ENCODE measurements at places on chromosomes 1 and 21.

GRCh38 chr21:26115899-26116298 is 54.7 kb downstream of the APP start:
- no peak for DNase-seq

GRCh38 chr1:114428083-114428754 is 82.8 kb downstream of the TRIM33 start:
- DNase-seq, result no peak

DNA sequence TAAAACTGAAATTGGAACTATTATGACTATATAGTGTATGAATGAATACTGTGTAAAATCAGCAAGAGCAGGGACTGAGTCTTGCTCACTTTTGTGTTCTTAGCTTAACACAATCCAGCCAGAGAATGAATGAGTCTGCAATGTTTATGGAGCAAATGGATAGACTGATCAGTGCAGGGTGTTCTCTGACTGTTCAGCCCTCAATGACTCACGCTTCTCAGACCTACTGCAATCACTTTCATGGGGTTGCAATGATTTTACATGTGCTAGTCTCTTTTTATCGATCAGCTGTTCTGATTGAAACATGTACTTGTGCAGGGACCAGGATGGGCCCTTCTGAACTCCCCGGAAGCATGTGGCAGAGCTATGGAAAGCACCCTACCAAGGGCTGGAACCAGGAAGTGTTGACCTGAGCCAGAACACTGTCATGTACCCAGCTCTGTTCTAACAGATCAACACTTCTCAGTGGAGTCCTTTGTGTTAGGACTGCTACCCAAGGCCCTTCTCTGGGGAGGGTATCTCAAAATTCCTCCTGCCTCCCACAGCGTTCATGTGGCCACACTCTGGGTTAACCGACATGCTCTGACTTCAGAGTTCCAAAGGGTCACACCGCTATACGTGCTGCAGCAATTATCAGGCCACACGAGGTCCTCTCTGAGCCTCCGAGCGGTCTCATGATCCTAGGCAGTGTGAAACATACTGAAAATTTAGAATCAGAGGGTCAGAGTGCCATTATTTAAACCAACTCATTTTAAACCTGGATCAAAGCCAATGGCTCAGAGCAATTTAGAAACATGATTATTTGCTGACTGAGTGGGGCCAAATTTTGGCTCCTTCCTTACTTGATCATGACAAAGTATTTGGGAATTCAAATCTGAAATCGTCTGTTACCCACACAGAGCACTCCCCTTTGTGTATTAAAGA is 35.2 kb downstream of the GRIK1 start:
- no peak for DNase-seq

DNA sequence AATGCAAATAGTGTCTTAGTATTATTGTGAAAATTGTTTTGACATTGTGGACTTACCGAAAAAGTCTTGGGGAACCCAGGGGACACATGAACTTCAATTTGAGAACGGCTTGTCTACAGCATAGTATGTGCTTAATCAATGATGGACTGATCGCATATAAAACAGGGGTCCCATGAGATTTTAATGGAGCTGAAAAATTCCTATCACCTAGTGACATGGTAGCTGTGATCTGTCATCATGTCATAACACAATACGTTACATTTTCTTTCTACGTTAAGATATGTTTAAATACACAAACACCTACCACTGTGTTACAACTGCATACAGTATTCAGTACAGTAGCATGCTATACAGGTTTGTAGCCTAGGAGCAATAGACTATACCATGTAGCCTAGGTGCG is 153.3 kb upstream of the FOXD3 start:
- DNase-seq, result no peak

DNA sequence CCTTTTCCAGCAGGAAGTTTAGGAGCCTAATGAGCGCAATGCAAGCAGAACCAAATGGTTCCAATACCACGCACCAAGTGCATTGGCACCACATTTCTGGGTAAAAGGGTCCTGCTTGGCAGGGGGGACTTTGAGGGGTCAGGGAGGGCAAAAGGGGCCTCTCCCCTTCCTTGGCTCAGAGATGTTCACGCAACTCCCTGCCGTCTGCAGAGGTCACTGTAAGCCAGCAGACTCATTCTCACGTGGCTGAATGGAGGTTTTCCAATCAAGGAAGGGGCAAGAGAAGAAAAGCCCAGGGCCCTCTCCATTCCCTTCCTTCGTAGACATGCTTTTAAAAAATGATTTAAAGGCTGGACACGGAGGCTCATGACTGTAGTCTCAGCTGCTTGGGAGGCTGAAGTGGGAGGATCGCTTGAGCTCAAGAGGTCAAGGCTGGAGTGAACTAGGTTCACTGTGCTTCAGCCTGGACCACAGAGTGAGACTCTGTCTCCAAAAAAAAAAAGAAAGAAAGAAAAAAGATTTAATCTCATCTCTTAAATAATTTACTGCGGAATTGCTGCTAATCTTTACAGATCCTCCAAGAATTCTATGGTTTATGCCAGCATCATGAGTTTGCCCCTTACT is 80.3 kb downstream of the RUNX3 start:
- peak; percentile 64 for DNase-seq

DNA sequence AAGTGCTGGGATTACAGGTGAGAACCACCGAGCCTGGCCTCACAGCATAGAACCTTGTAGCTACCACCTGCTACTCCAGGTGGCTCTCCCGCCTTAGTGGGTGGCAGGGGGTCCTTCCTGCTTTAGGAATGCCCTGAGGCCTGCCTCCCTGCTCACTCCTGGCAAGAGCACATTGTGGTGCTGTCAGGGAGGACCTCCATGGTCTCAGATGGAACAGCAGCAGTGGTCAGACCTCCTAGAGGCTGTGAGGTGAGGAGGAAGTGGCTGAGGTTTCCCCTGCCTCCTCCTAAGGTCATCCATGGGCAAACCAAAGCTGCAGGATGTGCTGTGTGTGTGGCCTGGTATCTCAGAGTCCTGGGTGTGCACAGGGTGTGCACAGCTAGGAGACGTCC is 6.7 kb downstream of the SOX13 start:
- DNase-seq, result no peak

DNA sequence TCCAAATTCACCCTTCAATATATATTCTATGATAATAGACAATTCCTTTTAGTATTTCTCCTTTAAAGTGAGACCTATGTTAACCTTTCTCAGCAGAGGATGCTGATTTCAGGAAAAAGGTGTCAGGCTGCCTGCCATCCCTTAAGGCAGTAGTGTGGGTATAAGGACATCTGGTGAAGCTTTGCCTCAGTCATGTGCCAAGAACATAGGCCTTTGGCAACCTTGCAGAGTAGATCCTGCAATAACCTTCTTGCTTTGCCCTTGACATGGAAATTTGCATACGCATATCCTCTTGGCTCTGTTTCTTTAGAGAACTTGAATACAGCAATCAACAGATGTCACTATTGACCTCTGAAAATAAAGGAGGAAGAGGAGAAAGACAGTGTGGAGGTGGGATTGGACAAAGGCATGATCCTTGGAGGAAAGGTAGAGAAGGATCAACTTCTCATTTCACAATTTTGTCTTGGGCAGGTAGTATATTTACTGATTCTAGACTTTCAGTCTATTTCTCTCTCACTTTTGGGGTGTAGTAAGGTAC is 21.1 kb upstream of the ZRANB2 start:
- no peak for DNase-seq
